ENCODE measurements at places on chromosomes 5 and 9.

DNA sequence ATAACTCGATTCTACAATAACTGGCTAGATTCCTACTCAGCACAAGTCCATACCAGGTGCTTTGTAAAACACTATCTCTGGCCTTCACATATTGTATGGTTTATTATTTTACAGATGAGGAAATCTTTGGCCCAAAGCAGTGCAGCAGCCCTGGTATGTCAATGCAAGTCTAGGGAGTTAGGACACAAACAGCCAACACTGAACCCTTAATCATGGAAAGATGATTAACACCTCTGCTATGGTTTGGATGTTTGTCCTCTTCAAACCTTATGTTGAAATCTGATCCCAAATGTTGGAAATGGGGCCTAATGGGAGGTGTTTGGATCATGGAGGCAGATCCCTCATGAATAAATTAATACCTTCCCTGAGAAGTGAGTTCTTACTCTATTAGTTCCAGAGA is 76.6 kb downstream of the MAPKAP1 start:
- no peak for DNase-seq

DNA sequence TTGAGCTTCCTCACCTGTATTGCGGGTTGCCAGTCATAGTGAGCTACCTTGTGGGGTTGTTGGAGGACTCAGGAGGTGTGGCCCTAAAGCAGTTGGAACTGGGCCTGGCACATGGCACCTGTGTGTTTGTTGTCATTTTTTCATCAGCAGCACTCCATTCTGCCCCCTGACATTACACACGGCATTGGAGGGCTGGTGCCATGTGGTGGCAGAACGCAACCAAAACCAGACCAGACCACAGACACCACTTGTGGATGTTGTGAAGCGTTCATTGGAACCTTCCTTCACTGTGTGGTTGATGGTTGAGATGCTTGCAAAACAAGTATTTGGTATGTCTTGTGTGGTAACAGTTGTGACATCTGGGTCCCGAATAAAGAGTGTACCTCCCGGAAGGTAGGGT is 113.2 kb upstream of the ERCC6L2 start:
- no peak for DNase-seq

DNA sequence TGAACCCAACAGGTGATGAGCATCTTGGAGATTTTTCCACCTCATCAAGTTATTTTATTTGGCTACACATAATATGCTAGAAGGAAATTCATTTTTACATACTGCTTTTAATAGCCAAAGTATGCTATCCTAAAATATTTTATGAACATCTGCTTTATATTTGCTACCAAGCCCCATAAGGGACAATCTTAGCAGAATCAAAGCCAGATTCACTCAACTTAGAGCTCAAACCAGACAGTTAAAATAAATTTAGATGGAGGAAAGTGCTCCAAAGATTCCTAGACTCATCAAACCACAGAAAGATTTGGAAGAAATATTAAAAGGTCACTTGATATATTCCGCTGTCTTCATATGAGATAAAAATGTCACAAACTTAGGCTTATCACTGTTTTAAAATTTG is 637.1 kb upstream of the CCNG1 start:
- DNase-seq, result no peak

DNA sequence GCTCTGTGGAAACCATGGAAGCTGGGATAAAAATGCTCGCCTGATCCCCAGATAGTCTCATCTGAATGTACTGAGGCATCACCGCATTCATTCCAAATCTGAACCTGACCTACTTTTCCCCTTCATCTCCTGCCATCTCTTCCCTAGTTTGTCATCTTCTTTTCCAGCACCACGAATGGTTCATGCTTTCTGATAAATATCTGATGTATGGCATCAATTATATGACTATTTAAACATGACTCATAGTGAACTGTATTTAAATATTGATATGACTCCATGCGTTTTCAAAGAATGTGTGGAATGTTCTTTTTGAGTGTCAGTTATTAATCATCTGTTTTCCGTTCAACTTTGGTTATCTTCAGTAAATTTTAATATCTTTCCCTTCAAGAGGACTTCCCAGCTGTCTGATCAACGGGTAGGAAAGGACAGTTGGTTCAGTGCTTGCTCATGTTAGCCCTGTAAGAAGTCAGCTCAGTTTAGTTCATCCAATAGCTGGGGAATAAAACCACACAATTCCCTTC is 21.1 kb downstream of the BASP1 start:
- no peak for DNase-seq

- DNase-seq, result no peak
Observed at GRCh38 chr5:41763574-41763973, 106.7 kb downstream of the OXCT1 start.

- peak; percentile 36 for DNase-seq
Observed at GRCh38 chr9:73183917-73184861, 32.5 kb downstream of the ANXA1 start.

- no peak for DNase-seq
Observed at GRCh38 chr9:71681104-71681707, 87.1 kb downstream of the CEMIP2 start.

DNA sequence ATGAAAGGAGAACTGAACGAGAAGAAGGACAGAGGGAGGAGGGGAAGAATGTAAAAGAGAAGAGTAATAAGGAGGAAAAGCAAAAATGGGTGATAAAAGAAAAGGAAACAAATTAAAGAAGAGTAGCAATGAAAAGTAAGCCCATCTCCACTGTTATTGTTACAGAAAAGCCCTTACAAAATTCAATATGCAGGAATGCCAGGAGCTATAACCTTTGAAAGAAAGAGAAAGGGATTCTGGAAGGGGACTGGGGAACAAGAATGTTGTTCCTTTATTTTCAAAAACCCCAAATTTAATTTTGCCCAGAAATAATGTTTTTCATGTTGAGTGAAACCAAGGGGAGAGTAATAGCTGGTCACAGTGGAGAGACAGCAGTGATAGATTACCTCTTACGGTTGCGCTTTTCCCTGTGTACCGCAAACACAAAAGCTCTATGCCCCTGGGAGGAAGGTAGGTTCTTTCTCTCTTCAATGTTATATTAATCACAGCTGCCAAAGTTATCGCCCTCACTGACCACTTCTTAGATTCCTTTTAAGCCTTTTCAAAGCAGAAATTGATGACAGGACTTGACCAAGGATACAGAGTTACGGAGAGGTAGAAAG is 86.7 kb downstream of the BRINP1 start:
- peak; percentile 55 for DNase-seq

Measured in astrocyte of the cerebellum (primary cell).